ENCODE measurements at places on chromosomes 11 and 22.

GRCh38 chr11:129625930-129626329, 189.7 kb upstream of the TMEM45B start:
- no peak overlapping the region for H3K27ac ChIP-seq
- H3K27me3 ChIP-seq, result no peaks in the 10 kb centered on the region
- DNase-seq, result no peak
- no peaks in the 10 kb centered on the region for H3K4me1 ChIP-seq
- no peaks in the 10 kb centered on the region for H3K36me3 ChIP-seq

DNA sequence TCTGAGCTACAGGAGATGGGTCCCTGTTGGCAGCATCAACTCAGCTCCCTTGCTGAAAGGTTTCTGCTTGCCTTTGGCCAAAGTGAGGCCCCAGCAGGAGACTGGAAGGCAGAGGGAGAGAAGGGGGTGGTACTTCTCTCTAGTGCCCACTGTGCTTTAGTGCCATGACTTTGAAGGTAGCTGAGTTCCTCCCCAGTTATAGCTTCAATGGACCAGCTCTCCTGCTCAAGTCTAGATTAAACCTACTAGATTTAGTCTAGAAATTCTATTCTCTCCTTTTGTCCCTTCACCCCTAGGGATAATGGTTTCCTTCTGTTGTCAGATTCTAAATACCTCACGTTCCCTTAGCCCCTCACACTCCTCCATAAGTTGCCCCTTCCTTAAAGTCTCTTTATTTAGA, 119.2 kb downstream of the TIMP3 start:
- H3K27ac ChIP-seq, result no peak overlapping the region
- no peaks in the 10 kb centered on the region for H3K4me1 ChIP-seq
- no peaks in the 10 kb centered on the region for H3K36me3 ChIP-seq
- H3K27me3 ChIP-seq, result no peaks in the 10 kb centered on the region
- no peak for DNase-seq
- no peak overlapping the region for H3K4me3 ChIP-seq

DNA sequence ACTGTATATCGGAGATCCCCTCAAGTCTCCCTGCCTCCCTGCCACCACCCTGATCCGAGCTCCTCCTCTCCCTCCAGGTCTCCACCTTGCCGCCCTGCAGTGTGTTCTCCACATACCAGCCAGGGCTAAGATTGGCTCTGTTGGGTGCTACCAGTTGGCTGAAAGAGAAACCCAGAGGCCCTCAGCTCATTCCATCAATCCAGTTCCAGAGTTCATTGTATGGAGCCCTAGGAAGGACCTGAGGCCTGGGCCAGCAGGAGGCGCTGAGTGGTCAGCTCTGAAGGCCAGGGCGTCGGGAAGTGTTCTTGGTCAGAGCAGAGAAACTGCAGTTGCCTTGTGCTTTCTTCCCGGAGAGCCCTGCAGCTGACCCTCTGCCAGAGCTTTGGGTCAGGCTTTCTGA, 2.2 kb upstream of the TOP3B start:
- peaks cover 33% of the 10 kb centered on the region for H3K4me1 ChIP-seq
- peak overlapping the region; percentile 34 for H3K27ac ChIP-seq
- H3K36me3 ChIP-seq, result peaks cover 5% of the 10 kb centered on the region
- no peaks in the 10 kb centered on the region for H3K27me3 ChIP-seq
- no peak for DNase-seq
- no peak overlapping the region for H3K4me3 ChIP-seq

DNA sequence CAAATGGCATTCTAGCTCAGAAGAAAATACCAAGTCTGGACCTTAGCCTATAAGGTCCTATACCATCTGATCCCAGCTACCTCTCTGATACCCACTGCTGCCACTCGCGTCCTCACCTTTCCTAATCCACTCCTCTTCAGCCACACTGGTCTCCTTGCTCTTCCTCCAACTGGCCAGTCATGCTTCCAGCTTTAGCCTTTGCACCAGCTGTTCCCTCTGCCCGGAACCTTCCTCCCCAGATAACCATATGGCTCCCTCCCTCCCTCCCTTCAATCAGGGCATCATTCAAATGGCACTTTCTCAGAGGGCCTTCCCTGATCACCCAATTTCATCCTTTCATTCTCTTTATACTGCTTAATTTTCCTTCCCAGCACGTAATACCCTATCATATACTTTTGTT, 67.9 kb downstream of the KCNC1 start:
- H3K4me1 ChIP-seq, result no peaks in the 10 kb centered on the region
- no peaks in the 10 kb centered on the region for H3K27me3 ChIP-seq
- DNase-seq, result no peak
- H3K4me3 ChIP-seq, result no peak overlapping the region
- H3K27ac ChIP-seq, result no peak overlapping the region

Measured in stimulated activated naive B cell treated with anti-CD40 and anti-IgM and Interleukin-4, amounts not matched to agents 10 μg/mL and 1 μg/mL and 100 μg/mL, for 72 hours (primary cell).